ENCODE measurements at places on chromosomes 2 and 18. TPM values are rescaled to one million over a fixed set of nuclear protein-coding genes. Genes with fewer than 3 reads are reported as not detected.

The SLC16A14 gene
- total RNA-seq = 7.8 TPM

The CNDP1 gene
- total RNA-seq = 0.09 TPM

The TMEM178A gene
- 0.32 TPM for total RNA-seq

The ME2 gene
- total RNA-seq = 117 TPM

The MAP3K2 gene
- 49.6 TPM for total RNA-seq

The SPEG gene
- total RNA-seq = not detected

The MRO gene
- total RNA-seq = not detected

The LPIN1 gene
- total RNA-seq = 42.9 TPM

The NPPC gene
- 0.41 TPM for total RNA-seq

The CGREF1 gene
- total RNA-seq = 9.0 TPM

The DLX2 gene
- not detected for total RNA-seq

The GTF3C2 gene
- 66.9 TPM for total RNA-seq

The SLC5A7 gene
- total RNA-seq = not detected

The FOXI3 gene
- not detected for total RNA-seq

The LRRTM4 gene
- total RNA-seq = not detected

- no peak for DNase-seq
These were observed 41.8 kb downstream of the CCDC102B start for GRCh38 chr18:68839701-68840100.

DNA sequence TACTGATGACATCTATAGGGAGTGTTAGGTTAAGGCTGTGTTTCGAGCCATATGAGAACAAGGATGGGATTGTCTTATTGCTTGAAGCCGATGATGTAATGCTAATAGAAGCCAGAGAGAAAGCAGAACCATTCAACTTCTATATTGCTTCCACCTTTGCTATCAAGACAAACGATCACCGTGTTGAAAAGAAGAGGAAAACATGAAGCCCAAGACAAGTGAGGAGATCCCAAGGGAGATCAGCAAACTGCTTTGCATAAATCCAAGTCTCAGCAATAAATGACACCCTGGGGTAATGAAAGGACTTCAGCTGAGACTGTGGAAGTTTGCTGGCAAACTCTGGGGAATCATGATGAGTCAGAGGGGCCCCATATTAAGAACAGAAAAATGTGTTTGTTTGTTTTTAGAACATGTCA, 206.2 kb downstream of the NCKAP5 start:
- DNase-seq = no peak

DNA sequence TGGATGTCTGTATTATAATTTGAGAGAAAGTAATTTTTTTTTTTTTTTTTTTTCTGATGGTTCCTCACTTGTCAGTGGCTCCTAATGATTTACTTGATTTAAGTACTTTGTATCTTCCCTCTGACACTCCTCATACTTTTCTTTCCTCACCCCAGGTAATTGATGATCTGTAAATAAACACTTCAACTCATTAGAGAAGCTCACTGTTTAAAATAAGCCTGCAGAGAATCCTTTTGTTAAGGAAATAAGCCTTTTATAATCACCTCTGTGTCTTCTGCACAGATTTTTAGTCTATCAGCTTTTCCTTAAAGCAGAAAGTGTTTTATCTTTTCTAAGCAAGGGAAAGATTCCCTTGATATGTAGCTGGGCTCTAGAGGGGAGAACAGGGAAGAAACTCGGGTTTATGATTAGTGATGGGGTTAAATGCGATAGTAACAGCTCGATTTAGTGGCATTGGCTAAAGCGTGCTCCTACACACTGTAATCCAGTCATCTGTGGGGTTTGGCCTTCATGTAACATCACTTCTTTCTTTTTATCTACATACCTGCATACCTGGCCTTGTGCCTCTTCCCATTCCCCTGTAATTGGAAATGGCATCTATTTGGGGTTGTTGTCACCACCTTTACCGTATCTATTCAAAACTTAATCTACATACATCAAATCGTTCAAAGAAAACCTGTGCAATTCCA, 60.1 kb upstream of the LRRTM1 start:
- no peak for DNase-seq

GRCh38 chr2:42127425-42128424, 41.4 kb upstream of the EML4 start:
- DNase-seq = no peak

DNA sequence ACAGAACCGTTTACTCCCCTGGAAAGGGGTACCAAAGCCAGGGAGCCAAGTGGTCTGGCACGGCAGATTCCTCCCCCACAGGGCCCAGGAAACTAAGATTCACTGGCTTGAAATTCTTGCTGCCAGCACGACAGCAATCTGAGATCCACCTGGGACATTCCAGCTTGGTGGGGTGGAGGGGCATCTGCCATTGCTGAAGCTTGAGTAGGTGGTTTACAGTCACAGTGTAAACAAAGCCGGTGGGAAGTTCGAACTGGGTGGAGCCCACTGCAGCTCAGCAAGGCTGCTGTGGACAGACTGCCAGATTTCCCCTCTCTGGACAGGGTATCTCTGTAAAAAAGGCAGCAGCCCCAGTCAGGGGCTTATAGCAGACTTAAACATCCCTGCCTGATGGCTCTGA, 901.7 kb upstream of the LRRTM1 start:
- DNase-seq = no peak

DNA sequence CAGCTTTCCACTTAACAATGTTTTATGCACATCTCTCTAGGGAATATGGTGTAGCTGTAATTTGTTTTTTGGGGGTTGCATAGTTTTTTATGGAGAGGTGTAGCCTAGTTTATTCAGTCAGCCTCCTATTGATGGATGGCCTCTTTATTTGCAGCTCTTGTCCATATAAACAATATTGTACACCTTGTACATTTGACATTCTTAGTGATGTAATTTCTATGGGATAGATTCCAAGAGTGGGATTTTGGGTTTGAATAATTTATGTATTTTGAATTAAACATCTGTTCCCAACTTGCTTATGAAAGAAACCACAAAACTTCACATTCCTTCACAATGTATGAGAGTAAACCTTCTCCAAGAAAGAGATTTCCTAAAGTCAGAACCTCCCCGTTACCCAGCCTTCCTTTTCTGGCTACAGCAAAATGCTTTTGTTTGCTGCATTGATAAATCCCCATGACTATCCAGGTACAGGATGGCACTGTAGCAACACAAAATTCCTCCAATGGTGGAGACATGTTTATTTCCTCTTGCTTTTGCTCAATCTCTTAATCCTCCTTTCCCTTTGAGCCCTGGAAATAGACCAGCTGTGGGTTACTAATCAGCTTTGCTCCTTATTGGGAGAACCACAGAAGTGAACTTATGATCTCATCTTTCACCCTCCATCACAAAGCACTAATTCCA, 58.4 kb upstream of the GALR1 start:
- no peak for DNase-seq

- no peak for DNase-seq
These were observed 60.5 kb upstream of the GALNT5 start for GRCh38 chr2:157196956-157197355.

- DNase-seq = no peak
These were observed 11.9 kb downstream of the TFCP2L1 start for GRCh38 chr2:121273116-121273515.

DNA sequence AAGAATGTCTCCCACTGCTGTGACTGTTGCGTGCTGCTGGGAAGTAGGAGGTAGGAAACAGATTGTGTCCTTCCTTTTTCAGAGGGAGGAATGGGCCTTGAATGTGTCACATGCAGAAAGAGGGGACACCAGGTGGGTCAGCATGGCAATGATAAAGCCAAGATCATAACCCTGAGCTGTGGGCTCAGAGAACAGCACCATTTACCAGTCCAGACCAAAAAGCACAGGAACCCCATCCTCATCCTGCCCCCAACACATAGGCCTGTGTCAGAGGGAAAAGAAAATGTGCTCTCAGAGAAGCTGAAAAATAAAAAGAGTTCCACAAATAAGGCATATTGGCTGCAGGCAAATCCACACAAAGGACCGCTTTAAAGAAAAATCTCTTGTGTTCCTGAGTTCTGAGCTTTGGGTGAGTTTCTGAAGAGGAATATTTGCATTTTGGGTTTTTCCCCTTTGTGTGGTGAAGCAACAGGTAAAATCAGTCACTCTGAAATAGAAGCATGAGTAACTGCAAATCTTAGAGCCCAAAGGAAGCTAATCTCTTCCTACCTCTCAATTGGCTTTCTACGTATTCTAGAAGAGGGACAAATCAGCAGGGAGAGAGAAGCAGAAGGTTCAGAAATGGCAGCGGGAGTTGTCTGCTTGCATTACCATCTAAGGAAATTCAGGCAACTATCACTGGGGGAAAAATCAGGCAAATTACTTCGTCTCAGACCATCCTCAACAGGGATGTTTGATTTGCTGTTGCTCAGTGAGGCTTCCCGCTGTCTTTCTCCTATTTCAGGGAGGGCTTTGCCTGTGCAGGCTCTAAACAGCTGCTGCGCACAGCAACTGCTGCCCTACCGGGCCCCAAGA, 106.8 kb downstream of the BCL11A start:
- no peak for DNase-seq

DNA sequence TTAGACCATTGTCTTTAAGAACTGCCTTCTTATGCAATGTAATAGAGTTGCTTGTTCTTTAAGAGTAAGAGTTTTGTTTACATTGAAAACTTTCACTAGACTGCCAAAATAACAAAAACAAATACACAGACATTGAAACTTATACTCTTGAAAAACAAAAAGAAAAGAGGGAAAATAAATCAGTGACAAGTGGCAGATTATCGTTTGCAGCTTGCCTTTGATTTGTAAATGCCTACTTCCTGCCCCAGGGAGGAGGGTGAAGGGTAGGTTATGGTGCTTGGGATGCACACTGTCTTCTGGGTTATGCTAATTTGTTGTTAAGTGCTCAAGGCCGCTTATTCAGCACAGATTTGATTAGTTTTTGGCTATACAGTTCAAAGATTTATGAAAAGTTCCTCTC, 198.7 kb downstream of the TGIF1 start:
- no peak for DNase-seq

- DNase-seq = no peak
These were observed 136.3 kb upstream of the SLC39A10 start for GRCh38 chr2:195520671-195521155.

DNA sequence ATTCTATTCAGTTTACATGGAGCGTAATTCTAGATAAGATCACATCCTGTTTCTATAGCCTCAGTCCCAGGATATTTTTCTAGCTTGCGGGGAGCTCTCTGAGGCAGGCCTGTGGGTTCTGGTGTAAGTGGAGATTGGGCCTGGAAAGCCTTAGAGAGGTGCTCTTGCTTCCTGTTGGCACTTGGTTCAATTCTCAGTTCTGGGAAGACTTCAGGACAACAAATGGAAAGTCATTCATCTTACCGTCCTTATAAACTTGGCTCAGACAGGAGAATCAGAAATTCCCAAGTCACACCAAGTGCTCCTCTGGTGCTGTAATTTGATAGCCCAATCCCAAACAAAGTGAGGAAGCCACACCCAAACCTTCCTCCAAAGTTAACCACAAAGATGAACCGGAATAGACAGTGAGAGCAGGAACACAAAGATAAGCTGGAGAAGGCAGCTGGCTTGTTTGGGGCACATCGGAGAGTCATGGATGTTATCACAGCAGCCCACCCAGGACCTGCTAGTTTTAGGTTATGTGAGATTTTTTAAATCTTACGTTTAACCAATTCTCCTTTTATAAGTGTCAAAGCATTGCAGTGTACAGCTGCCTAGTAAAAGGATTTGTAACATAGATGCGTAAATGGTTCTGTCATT, 144.3 kb upstream of the MAP3K20 start:
- no peak for DNase-seq

DNA sequence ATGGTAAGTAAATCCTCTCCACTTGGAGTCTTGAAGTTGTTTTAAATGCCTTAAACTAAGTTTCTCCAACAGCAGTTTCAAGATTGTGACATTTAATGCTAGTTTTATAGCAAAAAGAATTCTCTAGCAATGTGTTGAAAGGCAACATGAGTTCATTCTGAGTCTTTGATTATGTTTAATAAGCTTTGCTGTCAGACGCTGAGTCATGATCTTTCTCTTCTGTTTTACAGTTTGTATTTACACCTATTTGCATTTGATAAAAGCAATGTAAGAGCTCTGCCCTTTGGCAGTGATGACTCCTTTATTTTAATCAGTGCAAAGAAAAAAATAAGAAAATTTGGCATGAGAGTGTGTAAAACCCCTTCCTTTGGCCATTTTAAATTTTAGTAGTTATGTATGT, 497.7 kb downstream of the STK39 start:
- DNase-seq = no peak

DNA sequence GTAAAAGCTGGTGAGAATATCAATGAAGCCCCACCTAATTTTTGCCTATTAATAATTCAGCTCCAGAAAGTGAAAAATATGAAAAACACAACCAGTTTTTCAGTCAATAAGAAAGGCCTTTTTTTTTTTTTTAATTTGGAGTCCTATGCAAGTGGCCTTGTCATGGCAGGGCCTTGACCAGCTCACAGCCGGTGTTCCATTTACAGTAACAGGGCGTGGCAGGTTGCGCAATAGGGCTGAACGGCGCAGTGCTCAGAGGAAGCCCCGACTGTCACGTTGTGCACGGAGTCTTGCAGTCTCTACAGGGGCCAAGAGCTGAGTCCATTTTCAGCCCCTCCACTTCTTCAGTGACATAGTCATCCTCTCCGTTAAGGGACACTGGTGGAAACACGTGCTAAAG, 184.1 kb upstream of the FN1 start:
- DNase-seq = no peak

DNA sequence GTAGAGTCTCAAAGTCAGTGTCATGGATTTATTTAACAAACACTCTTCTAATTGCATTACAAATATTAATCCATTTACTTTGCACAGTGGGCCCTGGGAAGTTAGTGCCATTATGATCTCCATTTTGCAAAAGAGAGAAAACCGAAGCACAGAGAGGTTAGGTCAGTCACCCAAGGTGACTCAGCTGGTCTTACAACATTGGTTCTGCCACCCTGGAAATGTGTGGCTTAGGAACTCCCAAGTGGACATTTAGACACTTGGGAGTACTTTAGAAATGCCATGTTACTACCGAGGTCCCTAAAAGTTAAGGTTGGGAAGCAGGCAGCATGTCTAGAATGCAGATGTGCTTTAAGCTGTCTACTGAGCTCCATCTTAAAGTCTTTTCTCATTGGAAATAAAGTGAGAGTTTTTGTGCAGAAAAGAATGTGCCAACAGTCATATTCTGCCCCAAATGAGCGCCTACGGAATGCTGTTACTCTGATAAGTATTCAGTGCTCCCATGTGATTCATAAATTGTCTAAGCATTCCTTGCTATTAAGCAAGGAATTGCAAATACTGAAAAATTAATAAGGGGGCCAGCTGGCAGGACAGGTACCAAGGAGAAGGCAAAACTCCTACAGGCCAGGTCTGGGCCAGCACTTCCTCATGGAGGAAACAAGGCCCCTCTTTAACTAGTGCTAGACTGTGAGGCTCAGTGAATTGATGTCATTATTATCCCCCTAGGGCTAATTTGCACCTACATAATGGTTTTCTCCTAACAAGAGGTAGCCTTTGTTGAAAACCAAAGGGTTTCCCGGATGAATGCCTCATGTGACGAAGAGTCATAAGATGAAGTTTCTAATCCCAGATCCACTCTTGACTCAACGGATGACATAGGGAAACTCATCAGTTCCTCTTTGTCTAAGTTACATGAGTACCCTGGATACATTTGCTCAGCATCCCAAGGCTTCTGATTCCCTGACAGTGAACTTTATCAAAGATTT, 16.3 kb downstream of the NRP2 start:
- no peak for DNase-seq

DNA sequence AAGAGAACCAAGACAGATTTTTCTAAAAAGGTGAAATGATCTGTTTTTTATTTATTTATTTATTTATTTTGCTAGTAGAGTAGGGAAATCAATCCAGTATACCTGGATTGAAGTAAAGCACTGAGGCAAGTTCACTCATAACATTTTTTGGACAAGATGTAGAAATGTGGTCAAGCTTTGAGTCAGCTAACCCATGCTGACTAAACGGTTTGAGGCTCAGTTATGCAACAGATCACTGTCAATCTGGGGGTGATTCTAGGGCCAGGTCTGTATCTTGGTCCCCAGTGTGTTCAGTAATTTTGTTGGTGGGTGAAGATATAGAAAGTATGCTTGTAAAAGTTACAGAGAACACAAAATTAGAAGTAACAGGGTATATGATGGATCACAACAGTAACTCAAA, 60.2 kb downstream of the RMDN2 start:
- DNase-seq = no peak
